ENCODE measurements at places on chromosomes 12 and 14. TPM values are rescaled to one million over a fixed set of nuclear protein-coding genes. Genes with fewer than 3 reads are reported as not detected.
A peak's percentile ranks its signal among the peaks of the same experiment; 100 is the strongest.

GRCh38 chr12:129610601-129611120 lies 293.2 kb downstream of the TMEM132D start:
- DNase-seq = no peak

GRCh38 chr12:31018106-31018789 lies 55.4 kb upstream of the DDX11 start:
- no peak for DNase-seq

Gene PPFIA2
- total RNA-seq = 0.33 TPM

Gene ADCY6
- 7.8 TPM for total RNA-seq

- no peak for DNase-seq
Measured at GRCh38 chr12:81245458-81245857, 167.6 kb downstream of the ACSS3 start.

- no peak for DNase-seq
Measured at GRCh38 chr12:89075880-89076540, 276.3 kb downstream of the DUSP6 start.

Gene SLC4A8
- total RNA-seq = 2.6 TPM

GRCh38 chr12:98698603-98699463 lies 53.7 kb downstream of the APAF1 start:
- DNase-seq = peak; percentile 68

Gene ZC2HC1C
- 0.21 TPM for total RNA-seq

DNA sequence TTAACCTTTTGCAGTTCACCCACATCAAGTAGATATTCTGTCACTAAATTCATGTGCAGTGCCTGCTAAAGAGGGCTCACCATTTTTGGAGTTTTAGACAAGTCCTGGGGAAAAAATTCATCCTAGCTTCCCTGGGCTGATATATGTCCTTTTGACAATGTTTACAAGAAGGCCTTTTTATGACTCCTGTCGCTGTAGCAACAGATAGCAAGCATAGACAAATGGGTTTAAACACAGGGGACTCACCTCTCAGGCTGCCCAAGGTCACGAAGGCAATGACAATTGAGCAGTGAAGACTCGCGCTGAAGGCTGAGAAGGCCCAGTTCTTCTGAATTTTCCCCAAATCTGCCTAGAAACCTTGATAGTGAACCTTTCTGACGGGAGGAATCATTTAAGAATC lies 150.7 kb upstream of the CPM start:
- DNase-seq = no peak

DNA sequence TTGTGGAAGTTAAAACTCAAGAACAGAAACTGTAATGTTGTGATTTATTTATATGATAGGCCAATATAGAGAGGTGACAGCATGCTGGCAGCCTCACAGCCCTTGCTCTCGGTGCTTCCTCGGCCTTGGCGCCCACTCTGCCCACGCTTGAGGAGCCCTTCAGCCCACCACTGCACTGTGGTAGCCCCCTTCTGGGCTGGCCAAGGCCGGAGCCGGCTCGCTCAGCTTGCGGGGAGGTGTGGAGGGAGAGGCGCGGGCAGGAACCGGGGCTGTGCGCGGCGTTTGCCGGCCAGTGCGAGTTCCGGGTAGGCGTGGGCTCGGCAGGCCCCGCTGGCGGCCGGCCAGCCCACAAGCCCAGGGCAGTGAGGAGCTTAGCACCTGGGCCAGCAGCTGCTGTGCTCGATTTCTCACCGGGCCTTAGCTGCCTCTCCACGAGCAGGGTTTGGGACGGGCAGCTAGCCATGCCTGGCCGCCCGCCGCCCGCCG lies 65.8 kb upstream of the SLC8A3 start:
- peak; percentile 44 for DNase-seq

Measured in H4 (cell line).